ENCODE measurements at places on chromosomes 11 and 22.

- no peak for DNase-seq
These were observed 979 bp downstream of the ZBED5 start for GRCh38 chr11:10856689-10857458.

DNA sequence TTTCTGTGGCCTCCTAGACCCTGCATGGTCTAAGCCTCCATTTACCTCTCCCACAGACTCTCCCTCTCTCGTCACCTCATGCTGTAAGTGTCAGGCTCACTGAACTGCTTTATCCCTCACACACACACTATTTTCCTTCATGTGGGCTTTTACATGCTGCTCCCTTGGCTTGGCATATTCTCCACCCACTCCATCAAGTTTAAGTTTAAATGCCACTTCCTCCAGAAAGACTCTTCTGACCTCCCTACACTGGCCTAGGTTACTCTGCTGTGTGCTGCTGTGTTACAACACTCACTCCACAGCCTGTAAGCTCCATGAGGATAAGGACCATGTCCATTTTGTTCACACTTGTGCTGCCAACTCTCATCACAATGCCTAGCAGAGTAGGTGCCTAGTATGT is 2.5 kb downstream of the DCHS1 start:
- no peak for DNase-seq

GRCh38 chr11:57324154-57324885 is 432 bp downstream of the TNKS1BP1 start:
- DNase-seq = peak; percentile 27

DNA sequence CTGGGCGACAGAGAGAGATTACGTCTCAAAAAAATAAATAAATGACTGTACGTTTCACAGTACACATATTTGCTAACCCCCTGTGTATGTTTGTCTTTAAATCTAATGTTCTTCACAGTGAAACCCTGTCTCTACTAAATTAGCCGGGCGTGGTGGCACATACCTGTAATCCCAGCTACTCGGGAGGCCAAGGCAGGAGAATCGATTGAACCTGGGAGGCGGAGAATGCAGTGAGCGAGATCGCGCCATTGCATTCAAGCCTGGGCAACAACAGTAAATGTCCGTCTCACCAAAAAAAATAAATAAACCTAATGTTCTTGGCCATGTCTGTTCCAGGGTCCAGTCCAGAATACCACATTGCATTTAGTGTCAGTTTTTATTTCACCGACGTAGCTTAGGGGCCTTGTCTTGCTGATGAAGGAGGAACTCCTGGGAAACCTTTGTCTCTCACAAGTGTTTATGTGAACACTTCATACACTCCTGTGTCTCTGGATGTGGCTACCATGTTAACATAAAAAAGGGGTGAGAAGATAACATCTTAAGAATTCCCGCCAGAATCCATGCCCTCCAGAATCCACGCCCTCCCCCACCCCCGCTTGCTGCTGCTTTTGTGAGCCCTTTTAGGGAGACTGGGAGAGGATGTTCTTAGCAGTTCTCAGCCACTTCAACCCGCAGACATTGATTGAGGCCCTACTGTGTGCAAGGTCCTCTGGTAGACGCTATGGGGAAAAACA is 5.0 kb upstream of the SERHL2 start:
- no peak for DNase-seq

- DNase-seq = no peak
These were observed 830 bp downstream of the C11orf97 start for GRCh38 chr11:94513091-94513490.

- DNase-seq = no peak
These were observed 30.7 kb downstream of the PIWIL4 start for GRCh38 chr11:94597896-94598295.

GRCh38 chr22:26383968-26384556 is 45.0 kb upstream of the ASPHD2 start:
- no peak for DNase-seq

DNA sequence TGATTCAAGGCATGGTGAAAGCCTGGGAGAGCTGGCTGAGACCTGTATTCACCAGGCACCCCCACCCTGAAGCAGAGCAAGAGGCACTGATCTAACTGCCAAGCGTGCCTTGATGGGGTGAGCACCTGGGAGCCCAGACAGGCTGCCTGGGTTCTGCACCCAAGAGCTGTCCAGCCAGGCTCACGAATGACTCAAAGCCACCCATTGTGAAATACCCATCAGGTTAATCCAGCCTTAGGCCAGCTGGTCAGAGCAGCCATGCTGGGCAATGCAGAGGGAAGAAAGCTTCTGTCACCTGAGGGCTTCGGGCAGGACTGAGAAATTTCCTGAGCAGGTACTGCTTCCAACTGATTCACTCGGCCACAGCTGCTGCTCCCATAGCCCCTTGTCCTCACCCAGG is 22.1 kb downstream of the THOC5 start:
- DNase-seq = no peak

DNA sequence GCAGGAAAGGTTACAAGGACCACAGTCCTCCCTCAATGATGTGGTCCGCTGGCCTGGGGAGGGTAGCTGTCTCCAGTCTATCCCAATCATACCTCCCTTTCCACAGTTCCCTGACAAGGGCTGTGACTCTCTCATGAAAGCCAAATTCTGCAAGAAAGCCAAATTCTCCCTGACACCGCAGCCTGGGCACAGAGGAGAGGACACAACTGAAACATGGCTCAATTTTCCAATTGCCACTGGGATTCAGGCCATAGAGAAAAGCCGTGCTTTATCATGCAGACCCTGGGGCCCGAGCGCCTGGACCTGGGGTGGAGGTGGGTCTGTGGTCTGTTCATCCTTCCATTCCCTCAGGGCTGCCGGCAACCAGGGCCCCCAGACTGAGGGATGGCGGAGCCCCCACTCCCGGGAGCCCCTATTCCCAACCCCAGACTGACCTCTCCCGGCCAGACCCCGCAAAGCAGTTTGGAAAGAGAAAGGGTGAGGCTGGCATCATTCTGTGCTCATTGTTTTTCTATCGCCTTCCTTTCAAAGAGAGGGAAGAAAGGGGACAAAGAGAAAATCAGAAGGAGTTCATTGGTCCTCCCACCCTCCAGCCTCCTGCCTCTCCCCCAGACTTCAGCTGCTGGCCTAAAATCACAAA is 239.5 kb downstream of the BUD13 start:
- DNase-seq = no peak

DNA sequence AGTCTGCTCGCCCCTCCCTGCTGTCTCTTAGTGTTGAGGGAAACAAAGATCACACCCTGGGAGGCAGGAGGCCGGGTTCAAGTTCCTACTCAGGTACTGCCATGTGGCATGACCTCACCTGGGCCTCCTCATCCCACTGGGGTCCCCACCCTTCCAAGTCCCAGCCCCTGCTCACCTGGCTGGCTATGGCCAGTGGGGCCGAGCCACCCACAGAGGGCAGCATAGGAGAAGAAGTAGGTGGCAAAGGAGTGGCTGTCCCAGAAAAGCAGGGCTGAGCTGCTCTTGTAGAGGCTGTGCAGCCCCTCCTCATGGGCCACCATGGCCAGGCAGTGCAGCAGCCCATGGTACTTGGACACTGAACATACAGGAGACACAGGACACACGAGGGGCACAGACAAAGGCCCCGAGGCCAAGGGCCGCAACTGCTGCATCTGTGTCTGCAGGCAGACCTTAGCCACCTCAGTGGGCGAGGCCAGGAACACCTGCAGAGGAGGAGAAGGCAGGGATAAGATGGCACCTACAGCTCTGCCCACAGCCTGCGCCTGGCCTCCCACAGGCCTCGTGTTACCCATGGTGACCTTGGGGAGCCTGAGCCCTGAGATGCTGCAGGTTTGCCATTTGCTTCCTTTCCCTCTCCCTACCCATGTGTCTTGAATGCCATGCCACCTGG is 50.6 kb upstream of the MPEG1 start:
- DNase-seq = no peak

GRCh38 chr11:131491503-131491902 is 121.1 kb downstream of the NTM start:
- no peak for DNase-seq
